ENCODE measurements at places on chromosomes 13 and 19.
A peak's percentile ranks its signal among the peaks of the same experiment; 100 is the strongest.

- DNase-seq, result no peak
Measured at GRCh38 chr13:109665781-109666249, 120.6 kb downstream of the IRS2 start.

GRCh38 chr13:75906315-75906714, 270.2 kb downstream of the LMO7 start:
- DNase-seq, result no peak

DNA sequence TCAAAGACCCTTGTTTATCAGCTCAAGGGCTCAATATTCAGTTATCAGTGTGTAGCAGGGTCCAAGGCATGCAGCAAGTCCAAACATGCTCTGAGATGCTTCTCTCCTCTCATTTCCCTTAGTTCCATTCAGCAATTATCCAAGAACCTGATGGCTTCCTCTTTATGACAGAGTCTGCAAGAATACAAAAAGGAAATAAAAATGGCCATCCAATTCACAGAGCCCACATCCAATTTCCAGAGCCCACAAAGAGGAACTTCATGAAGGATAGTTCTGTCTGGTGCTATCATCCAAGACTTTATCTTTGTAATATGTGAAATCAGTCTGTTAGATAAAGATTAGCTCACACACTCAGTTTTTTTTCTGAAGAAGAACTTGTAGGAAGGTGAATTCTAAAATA, 217.2 kb downstream of the LACC1 start:
- no peak for DNase-seq

DNA sequence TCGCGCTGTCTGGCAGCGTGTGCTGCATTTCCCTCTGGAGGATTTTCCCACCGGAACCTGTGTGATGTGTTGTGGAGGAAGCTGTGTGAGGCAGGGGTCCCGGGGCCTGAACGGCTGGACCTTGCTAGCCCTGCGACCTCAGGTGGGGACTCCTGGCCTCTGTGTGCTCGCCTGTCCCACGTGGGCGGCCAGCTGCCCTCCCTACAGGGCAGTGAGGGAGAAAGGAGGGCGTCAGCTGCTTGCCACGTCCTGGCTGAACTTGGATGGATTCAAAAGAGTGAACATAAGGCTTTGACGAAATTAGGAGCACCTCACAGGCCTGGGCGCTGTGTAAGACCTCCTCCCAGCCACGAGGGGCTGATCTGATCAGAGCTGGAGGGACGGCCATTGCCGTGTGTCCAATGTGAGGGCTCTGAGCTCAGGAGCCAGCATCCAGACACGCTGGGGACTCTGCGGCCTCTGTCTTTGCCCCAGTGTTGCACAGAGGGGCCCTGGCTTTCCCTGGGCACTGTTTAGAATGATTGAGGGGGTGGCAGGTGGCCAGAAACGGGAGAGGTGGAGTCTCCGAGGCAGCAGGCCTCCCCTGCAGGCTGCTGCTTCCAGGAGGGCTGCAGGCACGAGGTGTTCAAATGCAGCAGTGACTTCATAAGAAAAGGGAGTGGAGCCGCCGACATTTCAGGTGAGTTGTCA, 13.0 kb downstream of the TFDP1 start:
- no peak for DNase-seq

DNA sequence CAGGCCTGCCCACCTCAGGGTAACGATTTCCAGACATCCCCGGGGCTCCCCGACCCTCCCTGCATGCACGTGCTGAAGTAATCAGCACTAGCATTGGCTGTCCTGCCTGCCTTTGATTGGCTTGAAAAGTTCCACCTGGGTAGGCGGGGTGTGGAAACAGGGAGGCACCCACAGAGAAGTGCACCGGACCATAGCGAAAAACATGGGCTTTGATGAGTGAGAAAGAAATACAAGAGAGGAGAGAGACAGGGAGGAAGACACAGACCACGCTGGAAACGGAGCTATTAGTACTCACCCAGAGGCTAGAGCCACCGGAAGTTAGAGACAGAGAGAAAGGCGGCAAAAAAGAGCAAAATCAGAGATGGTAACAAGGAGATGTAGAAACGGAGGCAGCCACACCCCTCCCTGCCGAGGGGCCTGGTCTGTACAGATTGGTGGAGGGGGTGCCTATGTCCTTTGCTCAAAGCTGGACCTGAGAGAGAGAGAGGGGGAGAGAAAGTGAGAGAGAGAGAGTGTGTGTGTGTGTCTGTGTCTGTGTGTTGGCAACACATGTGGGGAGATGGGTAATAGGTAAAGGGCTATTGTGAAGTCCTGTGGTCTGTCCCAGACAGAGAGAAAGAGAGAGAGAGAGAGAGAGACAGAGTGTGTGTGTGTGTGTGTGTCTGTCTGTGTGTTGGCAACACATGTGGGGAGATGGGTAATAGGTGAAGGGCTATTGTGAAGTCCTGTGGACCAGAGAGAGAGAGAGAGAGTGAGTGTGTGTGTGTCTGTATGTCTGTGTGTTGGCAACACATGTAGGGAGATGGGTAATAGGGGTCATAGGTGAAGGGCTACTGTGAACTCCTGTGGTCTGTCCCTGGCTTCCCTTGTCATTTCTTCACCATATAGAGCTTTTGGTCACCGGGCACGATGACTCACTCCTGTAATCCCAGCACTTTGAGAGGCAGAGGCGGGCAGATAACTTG, 2.9 kb downstream of the CGB3 start:
- DNase-seq, result no peak

GRCh38 chr13:97067017-97067895, 73.0 kb upstream of the OXGR1 start:
- no peak for DNase-seq

- DNase-seq, result no peak
Measured at GRCh38 chr13:36713887-36714286, 40.1 kb downstream of the SERTM1 start.

DNA sequence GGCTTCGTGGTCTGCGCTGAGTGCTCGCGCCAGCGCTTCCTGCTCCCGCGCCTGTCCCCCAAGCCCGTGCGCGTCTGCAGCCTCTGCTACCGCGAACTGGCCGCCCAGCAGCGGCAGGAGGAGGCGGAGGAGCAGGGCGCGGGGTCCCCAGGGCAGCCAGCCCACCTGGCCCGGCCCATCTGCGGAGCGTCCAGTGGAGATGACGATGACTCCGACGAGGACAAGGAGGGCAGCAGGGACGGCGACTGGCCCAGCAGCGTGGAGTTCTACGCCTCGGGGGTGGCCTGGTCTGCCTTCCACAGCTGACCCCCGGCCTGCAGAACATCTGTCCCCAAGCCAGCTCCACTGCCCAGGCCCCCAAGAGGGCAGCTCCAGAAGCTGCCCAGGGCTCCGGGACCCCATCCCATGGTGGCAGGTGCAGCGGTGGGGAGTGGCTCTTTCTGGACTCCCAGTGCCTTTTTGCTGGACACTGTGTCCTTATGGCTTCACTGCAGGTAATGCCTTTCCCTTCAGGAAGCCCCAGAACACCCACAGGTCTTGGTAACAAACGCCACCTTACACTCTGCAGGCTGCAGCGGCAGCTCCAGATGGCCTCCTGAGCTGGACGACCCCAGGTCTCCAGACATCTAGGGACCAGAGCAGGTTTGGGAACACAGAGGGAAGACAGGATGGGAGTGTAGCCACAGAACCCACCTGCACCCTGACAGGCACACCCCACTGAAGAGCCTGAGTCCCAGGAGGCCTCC, 9.3 kb downstream of the PLEKHF1 start:
- no peak for DNase-seq

DNA sequence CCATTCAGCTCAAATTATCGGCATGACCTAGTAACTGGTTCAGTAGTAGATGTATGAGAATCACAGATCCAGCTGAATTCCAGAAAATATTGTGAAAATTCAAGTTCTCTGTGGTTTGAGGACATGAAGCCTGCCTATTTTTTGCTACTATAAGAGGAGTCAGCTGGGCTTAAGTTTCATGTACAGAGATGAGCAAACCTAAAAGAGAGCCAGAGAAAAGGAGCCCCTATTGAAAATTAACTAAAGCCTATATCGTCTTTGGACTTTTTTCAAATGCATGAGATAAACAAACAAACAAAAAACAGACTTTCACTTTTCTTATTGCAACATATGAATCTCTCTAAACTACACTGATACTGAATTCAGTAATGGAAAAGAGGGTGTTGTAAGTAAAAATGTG, 106.8 kb upstream of the SPRY2 start:
- DNase-seq, result no peak

- no peak for DNase-seq
Measured at GRCh38 chr13:80454245-80454644, 113.3 kb upstream of the SPRY2 start.

DNA sequence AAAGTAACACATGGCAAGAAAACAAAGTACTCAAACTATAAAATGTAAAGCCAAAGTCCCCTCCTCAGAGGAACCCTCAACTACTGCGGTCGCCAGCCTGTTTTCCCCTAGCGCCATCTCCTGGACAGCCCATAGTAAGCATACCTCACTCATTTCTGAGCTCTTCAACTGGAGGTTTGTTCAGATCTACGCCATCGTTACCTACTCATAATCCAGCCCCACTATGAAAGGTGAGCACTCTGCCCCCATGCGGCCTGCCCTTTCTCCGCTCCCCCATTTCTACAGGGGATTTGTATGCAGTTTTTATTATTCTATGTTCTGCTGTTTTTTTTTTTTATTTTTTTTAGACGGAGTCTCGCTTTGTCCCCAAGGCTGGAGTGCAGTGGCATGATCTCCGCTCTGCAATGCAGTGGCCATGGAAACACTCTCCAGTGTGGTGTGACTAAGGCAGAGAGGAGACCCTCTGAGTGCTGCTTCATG, 26.2 kb downstream of the OPA3 start:
- DNase-seq, result no peak

DNA sequence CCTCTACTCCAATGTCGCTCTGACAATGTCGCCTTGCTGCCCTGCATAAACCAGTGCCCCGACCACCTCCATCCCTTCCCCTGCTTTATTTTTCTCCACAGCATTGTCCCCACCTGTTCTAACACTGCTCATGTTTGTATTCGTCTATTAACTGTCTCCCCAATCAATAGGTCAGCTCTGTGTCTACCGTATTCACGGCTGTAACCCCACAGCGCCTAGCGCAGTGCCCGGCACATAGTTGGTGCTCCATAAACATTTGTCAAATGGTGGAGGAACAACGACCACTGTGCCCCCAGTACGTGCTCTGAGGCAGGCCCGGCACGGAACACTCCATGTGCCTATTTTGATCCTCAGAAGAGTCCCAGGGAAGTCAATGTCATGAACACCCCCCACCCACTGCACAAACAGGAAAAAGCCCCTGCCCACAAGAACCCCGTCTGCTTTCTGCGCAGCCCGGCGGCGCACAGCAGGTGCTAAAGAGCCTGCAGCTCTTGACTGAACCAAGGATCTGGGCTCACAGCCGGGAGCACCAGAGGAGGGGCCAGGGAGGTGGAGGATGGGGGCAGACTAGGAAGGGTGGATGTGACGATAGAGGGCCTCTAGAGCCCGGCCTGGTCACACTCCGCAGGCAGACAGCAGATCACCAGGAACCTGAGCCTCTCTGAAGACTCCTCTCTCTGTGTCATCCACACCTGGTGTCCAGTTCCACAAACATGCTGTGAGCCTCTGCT, 1.8 kb upstream of the CEACAM16 start:
- no peak for DNase-seq

DNA sequence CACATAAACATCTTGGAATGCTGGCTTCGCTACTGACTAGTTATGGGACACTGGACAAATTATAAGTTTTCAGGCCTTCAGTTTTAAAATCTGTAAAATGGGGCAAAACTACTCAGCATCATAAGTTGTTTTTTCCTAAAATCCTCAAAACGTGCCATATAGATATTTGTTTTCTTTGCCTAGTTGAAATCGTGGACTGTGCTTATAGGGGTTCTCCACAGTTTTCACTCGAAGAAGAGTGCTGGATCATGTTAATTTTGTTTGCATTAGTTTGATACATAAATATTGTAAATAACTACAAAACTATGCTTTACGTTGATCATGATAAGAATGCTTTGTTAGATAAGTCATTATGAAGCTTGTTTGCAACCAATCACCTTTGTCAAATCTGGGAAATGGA, 313.4 kb downstream of the OXGR1 start:
- no peak for DNase-seq

- no peak for DNase-seq
Measured at GRCh38 chr13:33541456-33541855, 255.9 kb upstream of the STARD13 start.

- DNase-seq, result no peak
Measured at GRCh38 chr13:113595131-113595530, 10.6 kb downstream of the TFDP1 start.

GRCh38 chr13:48078251-48078656, 16.6 kb downstream of the MED4 start:
- no peak for DNase-seq

- DNase-seq, result no peak
Measured at GRCh38 chr19:53546758-53547513, 9.0 kb downstream of the ZNF331 start.

DNA sequence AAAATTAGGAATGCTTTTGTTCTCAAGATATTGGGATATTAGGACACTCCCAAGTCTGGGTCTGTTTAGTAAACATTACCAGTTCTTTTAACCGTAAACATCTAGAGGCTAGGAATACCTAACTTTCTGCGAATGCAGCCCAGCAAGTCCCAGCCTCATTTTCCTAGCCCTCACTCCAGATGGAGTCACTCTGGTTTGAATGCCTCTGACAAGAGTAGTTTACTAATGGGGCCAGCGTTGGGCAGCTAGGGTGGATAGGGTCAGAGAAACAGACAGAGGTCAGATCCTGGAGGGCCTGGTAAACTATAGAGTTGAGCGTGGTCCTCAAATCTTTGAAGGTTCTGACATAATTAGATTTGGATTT, 53.6 kb downstream of the WDFY2 start:
- DNase-seq, result no peak

DNA sequence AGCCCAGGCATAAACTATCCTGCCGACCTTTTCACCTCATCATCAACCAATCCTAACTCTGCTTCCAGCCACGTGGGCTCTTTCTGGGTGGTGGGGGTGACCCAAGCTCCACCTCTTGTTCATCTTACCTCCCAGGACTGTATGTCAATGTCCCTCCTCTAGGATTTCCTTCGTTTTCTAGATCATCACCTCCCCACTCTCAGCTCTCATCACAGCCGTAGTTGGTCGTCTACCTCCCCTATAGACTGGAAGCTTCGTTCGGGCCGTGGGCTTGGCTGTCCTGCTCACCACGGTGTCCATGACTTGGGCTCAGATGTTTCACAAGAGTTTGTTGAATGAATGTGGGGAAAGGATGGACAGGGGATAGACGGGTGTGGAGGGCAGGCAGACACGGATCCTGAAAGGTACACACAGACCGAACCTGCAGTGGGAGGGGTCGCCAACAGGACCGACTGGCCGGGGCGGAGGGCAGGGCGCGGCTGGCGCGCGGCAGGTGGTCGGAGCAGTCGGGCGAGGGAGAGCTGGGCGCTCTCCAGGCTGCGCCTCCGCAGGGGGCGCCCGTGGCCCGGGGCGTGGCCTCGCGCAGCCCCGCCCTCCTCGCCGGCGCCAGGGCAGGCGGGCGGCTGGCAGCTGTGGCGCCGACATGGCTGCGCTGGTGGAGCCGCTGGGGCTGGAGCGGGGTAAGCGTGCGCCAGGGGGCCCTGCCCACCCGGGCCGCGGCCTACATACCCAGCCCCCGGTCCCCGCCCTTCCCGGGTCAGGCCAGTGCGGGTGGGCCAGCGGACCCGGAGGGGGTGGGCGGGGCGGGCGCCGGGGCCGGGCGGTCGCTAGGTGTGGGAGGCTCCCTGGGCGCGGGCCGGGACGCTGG, at the start of gene LIN7B:
Gene LIN7B (plus strand): TSS at position 609 of the 868 bp plus-strand sequence. CDS start 35 bp downstream, at position 644.
- DNase-seq, result peak; percentile 68

- no peak for DNase-seq
Measured at GRCh38 chr19:29745253-29745652, 30.2 kb upstream of the C19orf12 start.
